Activated naive CD4-positive, alpha-beta T cell treated with anti-CD3 and anti-CD28 coated beads, Interleukin-2, amount 10 ng/mL, durations not matched to agents 7 days and 5 days (primary cell): ENCODE measurements at places on chromosomes 1 and 21.
A peak's percentile ranks its signal among the peaks of the same experiment; 100 is the strongest.

- no peak overlapping the region for H3K27ac ChIP-seq
- H3K4me1 ChIP-seq = no peaks in the 10 kb centered on the region
- no peak for DNase-seq
- H3K27me3 ChIP-seq = peaks cover 4% of the 10 kb centered on the region
- H3K4me3 ChIP-seq = no peak overlapping the region
- H3K36me3 ChIP-seq = no peaks in the 10 kb centered on the region
Measured at GRCh38 chr1:17946434-17946833, 161.2 kb upstream of the IGSF21 start.

DNA sequence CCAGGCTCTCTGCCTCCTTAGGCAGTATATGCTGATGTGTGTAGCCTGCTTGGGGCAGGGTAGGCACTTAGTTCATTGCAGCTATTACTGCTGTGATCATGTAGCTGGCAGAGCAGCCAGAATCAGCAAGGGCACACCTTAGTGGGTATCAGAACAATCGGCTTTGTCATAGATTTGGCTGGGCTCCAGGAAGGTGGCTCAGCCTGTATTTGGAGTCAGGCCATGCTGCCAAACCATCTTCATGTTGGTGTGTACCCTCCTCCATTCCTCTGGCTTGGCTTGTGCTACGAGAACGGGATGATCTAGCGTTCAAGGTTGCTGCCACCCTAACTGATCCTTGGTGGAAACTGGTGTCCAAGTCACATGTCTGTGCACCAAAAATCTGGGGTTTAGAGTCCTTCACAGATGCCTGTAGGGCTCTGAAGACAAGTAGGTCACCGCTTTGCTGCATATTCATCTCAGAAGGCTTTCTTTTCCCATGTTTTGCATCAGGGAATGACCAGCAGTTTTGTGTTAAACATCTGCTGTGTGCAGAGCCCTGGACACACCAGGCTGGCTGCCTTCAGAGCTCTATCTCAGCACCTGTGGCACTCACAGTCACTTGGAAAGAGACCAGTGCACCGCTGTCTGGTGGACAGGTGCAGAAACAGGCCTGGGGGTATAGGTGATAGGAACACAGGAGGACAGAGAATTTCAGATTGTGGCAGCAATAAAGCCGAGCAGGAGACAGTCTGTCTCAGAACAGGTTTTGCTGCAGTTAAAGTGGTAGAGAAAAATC lies 23.7 kb downstream of the VANGL1 start:
- DNase-seq = no peak
- H3K27me3 ChIP-seq = no peaks in the 10 kb centered on the region
- H3K27ac ChIP-seq = no peak overlapping the region
- no peak overlapping the region for H3K4me3 ChIP-seq
- H3K4me1 ChIP-seq = peaks cover 12% of the 10 kb centered on the region

DNA sequence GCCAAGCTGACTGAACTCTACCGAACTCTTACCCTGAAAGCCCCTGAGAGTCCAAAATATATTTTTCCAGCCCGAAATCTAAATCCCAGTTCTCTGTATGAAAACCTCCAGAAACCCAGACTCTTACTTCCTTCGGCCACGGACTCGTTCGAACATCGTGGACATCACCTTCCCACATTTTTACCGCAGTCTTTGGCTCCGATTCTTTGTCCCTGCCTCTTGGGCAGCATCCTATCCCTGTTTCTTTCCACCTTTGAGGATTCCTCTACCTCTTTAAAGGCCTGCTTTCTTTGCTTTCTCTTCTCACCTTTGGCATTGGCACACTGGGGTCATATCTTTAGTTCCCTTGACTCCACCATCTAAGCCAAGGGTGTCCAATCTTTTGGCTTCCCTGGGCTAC lies 932 bp upstream of the USP24 start:
- H3K27me3 ChIP-seq = no peaks in the 10 kb centered on the region
- peak overlapping the region; percentile 89 for H3K4me3 ChIP-seq
- H3K4me1 ChIP-seq = peaks cover 58% of the 10 kb centered on the region
- peaks cover 7% of the 10 kb centered on the region for H3K36me3 ChIP-seq
- H3K27ac ChIP-seq = peak overlapping the region; percentile 94

GRCh38 chr21:46559291-46559983 lies 45.4 kb downstream of the S100B start:
- H3K4me1 ChIP-seq = peaks cover 69% of the 10 kb centered on the region
- peak overlapping the region; percentile 61 for H3K4me3 ChIP-seq
- no peaks in the 10 kb centered on the region for H3K27me3 ChIP-seq

DNA sequence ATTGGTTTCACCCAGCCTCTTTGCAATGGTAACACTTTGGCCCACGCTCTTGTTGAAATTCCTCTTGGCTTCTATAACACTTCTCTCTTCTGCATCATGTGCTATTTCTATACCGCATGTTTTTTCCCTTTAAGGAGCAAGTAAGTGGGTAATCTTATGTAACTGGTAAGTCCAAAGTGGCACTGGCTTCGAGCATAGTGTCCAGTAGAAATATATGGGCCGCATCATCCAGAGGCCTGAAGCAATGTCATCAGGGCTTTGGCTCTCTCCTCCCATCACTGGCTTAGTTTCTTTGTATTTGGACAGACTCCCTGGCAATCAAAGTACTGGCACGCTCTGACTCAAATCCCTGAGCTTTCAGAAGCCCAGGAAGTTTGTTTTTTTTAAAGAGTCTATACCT lies 17.5 kb downstream of the CHML start:
- peaks cover 4% of the 10 kb centered on the region for H3K36me3 ChIP-seq
- DNase-seq = no peak
- H3K4me1 ChIP-seq = peaks cover 5% of the 10 kb centered on the region

DNA sequence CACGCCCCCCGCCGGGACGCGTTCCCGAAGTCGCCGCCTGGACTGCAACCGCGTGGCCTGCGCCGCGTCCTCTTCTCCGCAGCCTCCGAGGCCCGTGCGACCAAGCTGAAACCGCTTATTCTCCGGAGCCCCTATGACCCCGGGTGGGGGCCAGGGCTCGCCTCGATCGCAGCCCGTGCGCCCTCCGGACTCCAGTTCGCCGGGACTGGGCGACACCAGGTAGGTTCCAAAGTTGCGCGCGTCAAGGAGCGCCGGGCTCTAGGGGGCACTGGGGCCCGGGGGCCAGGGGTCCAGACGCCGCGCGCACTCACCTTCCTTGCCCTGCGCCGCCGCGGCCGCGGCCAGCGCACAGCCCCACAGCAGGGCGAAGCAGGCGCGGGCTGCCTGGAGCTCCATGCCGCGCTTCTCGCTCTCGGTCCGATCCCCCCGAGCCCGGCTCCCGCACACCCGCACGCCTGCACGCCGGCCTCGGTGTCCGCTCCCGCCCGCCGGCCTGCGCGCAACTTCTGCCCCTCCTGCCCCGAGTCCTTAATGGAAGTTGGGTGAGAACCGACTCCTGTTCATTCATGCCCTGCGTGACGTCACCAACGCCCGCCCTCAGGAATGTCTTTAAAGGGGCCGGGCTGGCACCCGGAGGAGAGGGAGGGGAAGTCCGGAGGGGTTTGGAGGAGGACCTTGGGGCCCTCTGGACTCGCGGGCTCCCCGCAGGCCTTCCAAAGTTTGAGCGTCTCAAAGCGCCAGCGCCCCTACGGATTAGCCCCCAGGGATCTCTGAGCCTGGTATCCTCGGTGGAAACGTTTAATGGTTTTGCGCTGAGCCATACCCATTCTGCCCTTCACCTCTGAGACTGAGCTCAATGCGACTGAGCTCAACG lies at the start of gene EPHA2:
EPHA2 (minus strand) TSS at position 533 of the 874 bp plus-strand sequence; CDS start at position 396, 137 bp downstream.
- no peak for DNase-seq
- no peaks in the 10 kb centered on the region for H3K36me3 ChIP-seq
- H3K4me3 ChIP-seq = peak within 1 kb of the TSS; percentile 31
- H3K27me3 ChIP-seq = peaks cover 94% of the 10 kb centered on the region
- peaks cover 56% of the 10 kb centered on the region for H3K4me1 ChIP-seq

DNA sequence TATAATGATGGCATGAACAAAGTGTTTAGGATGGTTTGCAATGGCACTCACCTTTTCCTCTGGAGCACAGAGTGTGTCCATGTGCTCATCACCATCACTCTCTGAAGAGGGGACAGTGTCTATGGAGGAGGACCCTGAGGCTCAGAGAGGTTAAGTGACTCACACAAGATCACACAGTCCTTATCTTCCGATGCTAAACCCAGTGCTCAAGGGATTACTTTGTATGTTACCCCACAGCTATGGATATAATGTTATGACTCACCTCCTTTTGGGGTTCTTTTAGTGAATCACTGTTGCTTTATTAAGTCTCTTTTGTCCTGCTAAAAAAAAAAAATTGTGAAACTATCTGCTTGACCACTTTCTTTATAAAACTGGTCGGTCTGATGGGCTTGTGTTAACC lies 67.6 kb downstream of the TENT5C start:
- H3K4me1 ChIP-seq = peaks cover 33% of the 10 kb centered on the region
- H3K4me3 ChIP-seq = no peak overlapping the region
- H3K36me3 ChIP-seq = no peaks in the 10 kb centered on the region
- H3K27ac ChIP-seq = no peak overlapping the region

DNA sequence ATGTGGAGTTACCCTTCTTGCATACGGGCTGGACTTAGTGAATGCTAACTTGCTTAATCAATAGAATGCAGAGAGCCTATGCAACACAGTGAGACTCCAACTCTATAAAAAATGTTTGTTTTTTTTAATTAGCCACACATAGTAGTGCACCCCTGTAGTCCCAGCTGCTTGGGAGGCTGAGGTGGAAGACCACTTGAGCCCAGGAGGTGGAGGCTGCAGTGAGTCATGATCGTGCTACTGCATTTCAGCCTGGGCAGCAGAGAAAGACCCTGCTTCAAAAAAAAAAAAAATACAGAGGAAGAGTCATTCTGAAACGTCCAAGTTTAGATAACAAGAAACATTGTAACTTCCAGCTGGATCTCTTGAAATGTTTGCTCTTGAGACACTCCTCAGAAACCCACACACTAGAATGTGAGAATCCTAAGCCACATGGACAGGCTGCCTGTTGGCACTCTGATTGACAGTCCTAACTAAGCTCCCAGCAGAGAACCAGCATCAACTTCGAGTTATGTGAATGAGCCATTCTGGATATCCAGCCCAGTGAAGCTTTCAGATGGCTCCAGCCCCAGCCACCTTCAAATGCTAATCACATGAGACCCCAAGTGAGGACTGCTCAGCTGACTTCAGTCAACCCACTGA lies 20.0 kb upstream of the CAP1 start:
- H3K36me3 ChIP-seq = peaks cover 2% of the 10 kb centered on the region
- DNase-seq = no peak
- peaks cover 3% of the 10 kb centered on the region for H3K4me1 ChIP-seq
- no peak overlapping the region for H3K4me3 ChIP-seq
- H3K27me3 ChIP-seq = peaks cover 22% of the 10 kb centered on the region
